ENCODE measurements at places on chromosomes 1 and 21.

DNA sequence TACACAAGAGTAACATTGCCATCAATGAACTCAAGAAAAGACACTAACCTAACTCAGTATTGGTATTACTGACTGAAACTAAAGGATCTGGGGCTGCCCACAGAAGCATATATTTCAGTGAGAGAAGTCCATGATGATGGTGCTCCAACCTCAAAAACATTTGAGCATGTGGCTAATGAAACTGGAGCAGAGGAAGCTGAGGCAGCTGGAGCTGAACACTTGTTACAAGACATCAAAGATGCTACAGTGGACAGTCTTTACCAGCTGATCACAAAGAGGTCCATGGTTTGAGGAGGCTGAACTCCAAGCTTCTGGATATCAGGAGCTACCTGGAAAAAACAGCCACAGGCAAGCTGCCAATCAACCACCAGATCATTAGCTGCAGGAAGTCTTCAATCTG is 42.2 kb upstream of the TTC39A start:
- DNase-seq, result no peak

DNA sequence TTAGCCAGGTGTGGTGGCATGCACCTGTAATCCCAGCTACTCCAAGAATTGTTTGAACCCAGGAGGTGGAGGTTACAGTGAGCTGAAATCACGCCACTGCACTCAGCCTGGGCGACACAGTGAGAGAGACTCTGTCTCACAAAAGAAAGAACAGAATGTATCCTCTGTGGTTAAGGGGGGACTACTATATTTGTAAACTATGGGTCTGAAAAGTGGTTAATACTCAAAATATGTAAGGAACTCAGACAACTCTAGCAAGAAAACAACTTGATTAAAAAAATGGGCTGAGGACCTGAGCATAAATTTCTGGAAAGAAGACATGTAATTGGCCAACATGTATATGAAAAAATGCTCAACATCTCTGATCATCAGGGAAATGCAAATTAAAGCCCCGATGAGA is 11.2 kb downstream of the FNBP1L start:
- no peak for DNase-seq

DNA sequence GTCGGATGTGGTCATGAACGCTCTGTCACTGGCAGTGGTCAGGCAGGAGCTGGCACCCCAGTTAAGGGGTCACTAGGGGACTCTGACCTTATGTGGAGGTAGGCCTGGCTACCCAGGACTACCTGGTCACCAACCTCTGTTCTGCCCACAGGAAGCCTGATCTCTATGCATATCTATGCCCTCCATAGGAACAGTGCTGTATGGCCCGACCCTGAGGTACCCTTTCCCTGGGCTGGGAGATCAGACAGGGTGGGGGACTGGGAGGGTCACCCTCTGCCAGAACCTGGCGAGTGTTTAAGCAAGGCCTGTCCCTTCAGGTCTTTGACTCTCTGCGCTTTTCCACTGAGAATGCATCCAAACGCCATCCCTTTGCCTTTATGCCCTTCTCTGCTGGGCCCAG is 19.0 kb downstream of the CYP4B1 start:
- DNase-seq, result no peak

- no peak for DNase-seq
Observed at GRCh38 chr1:223741861-223742260, 29.5 kb downstream of the CAPN2 start.

DNA sequence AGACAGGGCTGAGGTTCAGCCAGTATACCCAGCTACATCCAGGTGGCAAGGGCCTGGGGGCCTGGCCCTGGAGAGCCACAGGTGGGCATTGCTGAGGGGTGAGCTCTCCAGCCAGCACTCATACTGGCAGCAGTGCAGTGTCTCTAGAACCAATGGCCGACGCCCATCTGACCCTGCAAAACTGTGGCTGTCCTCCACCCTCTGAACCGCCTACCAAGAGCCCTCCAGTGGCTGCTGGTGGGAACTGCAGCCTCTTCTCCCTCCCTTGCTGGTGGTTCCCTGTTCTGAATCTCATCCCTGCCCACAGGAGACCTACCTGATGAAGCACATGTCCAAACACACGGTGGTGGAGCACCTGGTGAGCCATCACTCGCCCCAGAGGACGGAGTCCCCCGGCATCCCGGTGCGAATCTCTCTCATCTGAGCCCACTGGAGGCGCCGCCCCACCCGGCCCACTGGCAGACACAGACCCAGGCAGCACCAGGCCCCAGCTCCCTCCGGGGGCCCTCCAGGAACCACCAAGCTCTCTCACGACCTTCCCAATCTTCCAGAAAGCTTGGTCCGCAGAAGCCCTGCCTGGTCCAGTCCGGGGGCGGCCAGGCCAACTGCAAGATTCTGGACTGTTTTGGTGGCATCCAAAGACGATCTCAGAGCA is 22.1 kb downstream of the A3GALT2 start:
- no peak for DNase-seq

DNA sequence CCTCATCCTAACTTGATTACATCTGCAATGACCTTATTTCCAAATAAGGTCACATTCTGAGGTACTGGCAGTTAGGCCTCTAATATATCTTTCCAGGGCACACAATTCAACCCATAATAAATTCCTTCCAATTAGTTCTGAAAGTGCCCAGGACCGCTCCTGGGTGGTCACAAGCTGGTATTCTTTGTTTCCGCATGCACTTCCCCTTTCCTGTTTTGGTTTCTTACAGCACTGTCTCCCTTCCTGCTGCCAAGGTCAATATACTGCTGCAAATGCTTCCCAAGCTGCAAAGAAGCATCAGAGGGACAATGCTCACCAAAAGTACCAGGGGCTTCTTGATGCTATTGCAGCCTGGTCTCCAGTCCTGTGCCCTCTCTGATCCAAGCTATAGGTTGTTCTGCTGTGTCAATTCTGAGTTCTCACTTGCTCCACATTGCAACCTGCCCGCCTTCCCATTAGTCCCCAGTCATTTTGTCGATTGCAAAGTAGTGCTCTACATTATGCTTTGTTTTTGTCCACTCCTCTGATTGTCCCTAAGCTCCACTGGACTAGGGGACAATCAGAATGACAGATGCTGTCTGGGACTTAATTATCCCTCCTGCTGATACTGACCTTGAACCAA is 13.9 kb upstream of the XPR1 start:
- DNase-seq, result no peak

- DNase-seq, result no peak
Observed at GRCh38 chr1:235404190-235404589, 37.0 kb downstream of the TBCE start.

DNA sequence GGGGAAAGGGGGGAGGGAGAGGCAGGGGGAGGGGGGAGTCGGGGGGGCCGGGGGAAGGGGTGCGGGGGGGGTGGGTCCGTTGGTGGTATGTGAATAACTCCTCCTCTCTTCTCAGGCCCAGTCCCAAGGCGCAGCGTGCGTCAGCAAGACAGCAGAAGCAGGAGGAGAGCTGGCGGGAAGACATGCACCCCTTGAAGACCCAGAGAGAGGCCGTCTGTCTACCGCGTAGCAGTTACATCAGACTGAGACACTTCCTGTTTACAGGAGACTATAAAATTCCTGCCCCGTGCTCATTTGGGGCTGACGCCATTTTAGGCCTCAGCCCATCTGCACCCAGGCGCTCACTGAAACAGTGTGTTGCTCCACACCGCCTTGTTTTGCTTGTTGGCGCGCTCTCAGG is 55.3 kb downstream of the SETD4 start:
- no peak for DNase-seq

GRCh38 chr21:36310016-36310415 is 10.0 kb upstream of the MORC3 start:
- DNase-seq, result no peak

GRCh38 chr1:203462878-203463277 is 12.7 kb upstream of the PRELP start:
- peak; percentile 73 for DNase-seq

- no peak for DNase-seq
Observed at GRCh38 chr1:204599098-204599497, 82.9 kb downstream of the MDM4 start.
